ENCODE measurements at places on chromosomes 16 and 17. TPM values are rescaled to one million over a fixed set of nuclear protein-coding genes. Genes with fewer than 3 reads are reported as not detected.

The RHBDL1 gene
- 1.1 TPM for total RNA-seq

The GNGT2 gene
- not detected for total RNA-seq

The SMIM36 gene
- not detected for total RNA-seq

The EFCAB13 gene
- 1.8 TPM for total RNA-seq

The CDK3 gene
- 2.0 TPM for total RNA-seq

The PRSS33 gene
- total RNA-seq, result not detected

GRCh38 chr16:15899538-15900100 lies 11.2 kb upstream of the CEP20 start:
- H3K4me1 ChIP-seq, result peaks cover 11% of the 10 kb centered on the region
- H3K27me3 ChIP-seq, result no peaks in the 10 kb centered on the region
- H3K27ac ChIP-seq, result no peak overlapping the region
- no peak overlapping the region for H3K4me3 ChIP-seq

GRCh38 chr16:77758046-77758445 lies 30.3 kb upstream of the VAT1L start:
- H3K4me3 ChIP-seq, result no peak overlapping the region
- H3K36me3 ChIP-seq, result no peaks in the 10 kb centered on the region
- H3K4me1 ChIP-seq, result no peaks in the 10 kb centered on the region
- no peak for DNase-seq
- H3K27me3 ChIP-seq, result no peaks in the 10 kb centered on the region

DNA sequence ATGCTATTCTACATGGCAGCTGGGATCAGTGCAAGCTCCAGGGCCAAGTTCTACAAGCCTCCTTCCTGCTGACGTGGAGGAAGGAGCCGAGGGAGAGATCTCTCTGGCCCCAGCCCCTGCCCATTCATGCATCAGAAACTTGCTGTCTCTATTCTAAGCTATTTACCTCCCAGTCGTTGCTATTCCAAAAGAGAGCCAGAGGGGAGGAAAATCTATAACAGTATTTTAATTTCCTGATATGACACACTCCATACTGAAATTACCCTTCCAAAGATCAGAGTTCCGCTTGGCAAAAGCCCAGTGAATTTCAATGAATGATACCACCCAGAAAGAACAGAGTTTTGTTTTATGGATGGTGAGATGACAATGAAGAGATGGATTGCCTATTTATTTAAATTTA lies 133.4 kb downstream of the GRIN2A start:
- H3K27ac ChIP-seq, result no peak overlapping the region
- no peaks in the 10 kb centered on the region for H3K36me3 ChIP-seq
- no peak overlapping the region for H3K4me3 ChIP-seq
- no peaks in the 10 kb centered on the region for H3K4me1 ChIP-seq
- no peak for DNase-seq

- H3K27me3 ChIP-seq, result no peaks in the 10 kb centered on the region
- no peaks in the 10 kb centered on the region for H3K36me3 ChIP-seq
- peaks cover 36% of the 10 kb centered on the region for H3K4me1 ChIP-seq
Observed at GRCh38 chr17:81434072-81434471, 38.8 kb downstream of the BAHCC1 start.

DNA sequence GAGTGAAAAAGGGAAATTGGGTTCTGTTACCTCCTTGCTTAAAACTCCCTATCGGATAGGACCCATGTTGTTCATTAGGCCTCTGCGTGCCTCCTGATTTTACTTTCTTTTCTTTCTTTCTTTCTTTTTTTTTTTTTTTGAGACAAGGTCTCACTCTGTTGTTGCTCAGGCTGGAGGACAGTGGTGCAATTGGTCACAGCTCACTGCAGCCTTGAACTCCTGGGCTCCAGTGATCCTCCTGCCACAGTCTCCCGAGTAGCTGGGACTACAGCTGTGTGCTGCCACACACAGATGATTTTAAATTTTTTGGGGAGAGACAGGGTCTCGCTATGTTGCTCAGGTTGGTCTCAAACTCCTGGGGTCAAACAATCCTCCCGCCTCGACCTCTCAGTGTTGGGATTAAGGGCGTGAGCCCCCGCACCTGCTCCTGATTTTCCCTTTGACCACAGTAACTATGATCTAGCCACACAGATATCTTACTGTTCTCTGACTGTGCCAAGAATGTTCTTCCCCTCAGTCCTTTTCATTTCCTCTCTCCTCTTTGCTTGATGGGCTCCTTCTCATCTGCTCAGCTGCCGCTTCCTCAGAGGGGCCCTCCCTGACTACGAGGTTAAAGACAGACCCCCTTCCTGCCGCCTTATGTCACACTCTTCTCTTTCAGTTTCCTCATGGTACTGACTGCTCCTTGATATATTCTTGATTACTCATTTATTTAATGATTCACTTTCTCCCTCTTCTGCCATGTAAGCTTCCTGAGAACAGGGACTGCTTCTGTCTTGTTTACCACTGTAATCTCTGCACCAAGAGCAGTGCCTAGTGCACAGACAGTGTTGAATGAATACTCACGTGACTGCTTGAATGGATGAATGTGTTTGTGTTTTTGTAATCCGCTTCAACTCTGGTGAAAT lies 44.3 kb downstream of the LCMT1 start:
- no peak for DNase-seq
- H3K36me3 ChIP-seq, result peaks cover 27% of the 10 kb centered on the region
- no peak overlapping the region for H3K27ac ChIP-seq
- peaks cover 26% of the 10 kb centered on the region for H3K4me1 ChIP-seq
- H3K4me3 ChIP-seq, result no peak overlapping the region

DNA sequence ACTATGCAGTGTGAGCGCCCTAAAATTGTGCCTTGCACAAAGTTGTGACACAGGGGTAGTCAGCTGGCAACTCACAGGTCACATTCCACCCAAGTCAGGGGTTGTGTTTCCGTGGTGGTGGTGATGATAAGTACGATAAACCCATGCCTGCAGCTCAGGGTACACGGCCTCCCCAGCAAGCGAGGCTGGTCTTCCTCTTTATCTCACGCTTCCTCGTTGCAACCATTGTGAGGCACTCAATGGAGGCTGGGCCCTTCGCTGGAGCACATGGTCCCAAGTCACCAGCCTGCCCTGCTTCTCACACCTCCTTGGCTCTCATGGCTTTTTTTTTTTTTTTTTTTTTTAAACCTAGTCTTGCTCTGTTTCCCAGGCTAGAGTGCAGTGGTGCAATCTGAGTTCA lies 307.5 kb downstream of the CPPED1 start:
- no peaks in the 10 kb centered on the region for H3K4me1 ChIP-seq
- no peak overlapping the region for H3K27ac ChIP-seq
- H3K36me3 ChIP-seq, result no peaks in the 10 kb centered on the region

- no peaks in the 10 kb centered on the region for H3K36me3 ChIP-seq
- no peak overlapping the region for H3K27ac ChIP-seq
- H3K4me3 ChIP-seq, result no peak overlapping the region
- no peaks in the 10 kb centered on the region for H3K27me3 ChIP-seq
- H3K4me1 ChIP-seq, result no peaks in the 10 kb centered on the region
- DNase-seq, result no peak
Observed at GRCh38 chr17:57499648-57500049, 243.3 kb downstream of the MSI2 start.

GRCh38 chr16:75660726-75661302 lies 13.2 kb downstream of the TERF2IP start:
- no peaks in the 10 kb centered on the region for H3K4me1 ChIP-seq
- no peak overlapping the region for H3K27ac ChIP-seq
- no peak for DNase-seq
- no peaks in the 10 kb centered on the region for H3K27me3 ChIP-seq

- no peaks in the 10 kb centered on the region for H3K27me3 ChIP-seq
- peaks cover 93% of the 10 kb centered on the region for H3K36me3 ChIP-seq
- no peak for DNase-seq
- H3K4me3 ChIP-seq, result no peak overlapping the region
Observed at GRCh38 chr16:30665155-30665829, 7.1 kb downstream of the FBRS start.

GRCh38 chr16:10297341-10298006 lies 88.4 kb upstream of the ATF7IP2 start:
- no peak for DNase-seq
- no peaks in the 10 kb centered on the region for H3K4me1 ChIP-seq
- H3K4me3 ChIP-seq, result no peak overlapping the region

GRCh38 chr17:43917348-43918025 lies 10.2 kb upstream of the MPP2 start:
- H3K27ac ChIP-seq, result no peak overlapping the region
- no peak for DNase-seq
- H3K27me3 ChIP-seq, result peaks cover 42% of the 10 kb centered on the region
- H3K4me1 ChIP-seq, result no peaks in the 10 kb centered on the region
- no peaks in the 10 kb centered on the region for H3K36me3 ChIP-seq

GRCh38 chr16:88406096-88407041 lies 23.6 kb downstream of the ZNF469 start:
- H3K36me3 ChIP-seq, result peaks cover 21% of the 10 kb centered on the region
- H3K4me3 ChIP-seq, result no peak overlapping the region
- DNase-seq, result no peak
- H3K27me3 ChIP-seq, result no peaks in the 10 kb centered on the region

GRCh38 chr17:81396722-81397313 lies 1.6 kb downstream of the BAHCC1 start:
- peak overlapping the region; percentile 65 for H3K4me3 ChIP-seq
- H3K36me3 ChIP-seq, result peaks cover 11% of the 10 kb centered on the region
- H3K27ac ChIP-seq, result peak overlapping the region; percentile 82
- H3K27me3 ChIP-seq, result no peaks in the 10 kb centered on the region
- peak; percentile 91 for DNase-seq

All from SJSA1 (cell line).